ENCODE measurements at places on chromosomes 5 and 9.

GRCh38 chr9:31377358-31377757 lies 1007.1 kb upstream of the ACO1 start:
- DNase-seq: no peak

DNA sequence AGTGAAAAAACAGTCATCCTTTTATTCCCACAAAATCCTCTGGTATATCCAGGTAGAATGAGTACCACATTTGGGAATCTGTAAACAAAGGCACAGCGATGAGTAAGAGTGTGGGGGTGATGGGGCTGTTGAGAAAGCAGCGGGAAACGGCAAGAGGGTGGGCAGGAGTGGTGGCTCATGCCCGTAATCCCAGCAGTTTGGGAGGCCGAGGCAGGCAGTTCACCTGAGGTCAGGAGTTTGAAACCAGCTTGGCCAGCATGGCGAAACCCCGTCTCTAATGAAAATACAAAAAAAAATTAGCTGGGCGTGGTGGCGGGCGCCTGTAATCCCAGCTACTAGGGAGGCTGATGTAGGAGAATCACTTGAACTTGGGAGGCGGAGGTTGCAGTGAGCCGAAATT lies 43.1 kb downstream of the KLF4 start:
- no peak for DNase-seq

DNA sequence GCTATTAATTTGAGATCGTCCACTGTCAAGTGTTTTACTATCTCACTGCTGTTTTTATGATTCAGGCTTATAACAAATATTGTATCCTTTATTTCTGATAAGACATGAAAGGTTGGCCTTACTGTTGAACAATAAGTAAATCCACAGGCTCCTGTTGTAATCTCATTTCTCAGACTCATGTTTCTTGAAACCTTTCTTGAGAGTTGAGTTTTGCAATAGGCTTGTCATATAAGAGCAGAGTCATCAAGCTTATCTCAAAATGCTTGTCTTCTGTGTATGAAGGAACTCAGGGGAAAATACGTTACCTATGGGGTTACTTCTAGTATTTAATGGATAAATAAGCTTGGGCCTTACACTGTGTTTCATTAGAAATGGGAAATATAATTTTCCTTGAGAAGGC lies 9.2 kb upstream of the TLX3 start:
- DNase-seq: no peak

DNA sequence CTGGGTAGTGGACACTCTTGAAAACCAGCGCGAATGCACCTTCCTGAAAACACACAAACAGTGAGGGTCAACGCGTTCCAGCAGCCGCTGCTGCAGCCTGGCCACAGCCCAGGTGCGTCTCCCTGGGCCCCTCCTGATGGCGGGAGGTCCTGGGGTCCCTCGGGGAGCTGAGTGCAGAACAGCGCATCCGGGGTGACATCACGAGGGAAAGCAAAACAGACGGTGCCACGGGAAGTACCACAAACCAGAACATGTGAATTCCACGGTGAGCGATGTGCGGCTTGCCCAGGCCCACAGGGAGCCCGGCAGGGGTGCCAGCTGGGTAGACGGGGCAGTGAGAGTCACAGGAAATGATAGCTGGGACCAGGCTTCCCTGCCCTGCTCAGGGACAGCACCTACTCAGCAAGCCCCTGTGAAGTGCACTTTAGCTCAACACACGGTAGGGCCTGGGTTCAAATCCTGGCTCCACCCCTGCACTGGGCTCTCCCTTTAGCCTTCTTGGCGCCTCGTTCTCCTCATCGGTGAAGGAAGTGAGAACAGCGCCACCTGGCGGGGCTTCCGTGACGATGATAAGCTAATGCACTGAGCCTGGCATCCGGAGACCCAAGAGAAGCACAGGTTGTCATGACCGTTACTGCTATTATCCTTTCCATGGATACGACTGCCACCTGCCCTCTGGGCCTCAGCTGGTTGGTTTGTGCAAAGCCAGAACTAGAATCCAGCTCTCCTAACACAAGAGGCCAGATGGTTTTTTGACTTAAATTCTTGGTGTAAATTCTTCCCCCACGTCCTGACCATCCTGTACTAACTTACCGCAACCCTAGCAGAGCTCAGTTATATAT lies 24.6 kb downstream of the GFPT2 start:
- peak; percentile 96 for DNase-seq

DNA sequence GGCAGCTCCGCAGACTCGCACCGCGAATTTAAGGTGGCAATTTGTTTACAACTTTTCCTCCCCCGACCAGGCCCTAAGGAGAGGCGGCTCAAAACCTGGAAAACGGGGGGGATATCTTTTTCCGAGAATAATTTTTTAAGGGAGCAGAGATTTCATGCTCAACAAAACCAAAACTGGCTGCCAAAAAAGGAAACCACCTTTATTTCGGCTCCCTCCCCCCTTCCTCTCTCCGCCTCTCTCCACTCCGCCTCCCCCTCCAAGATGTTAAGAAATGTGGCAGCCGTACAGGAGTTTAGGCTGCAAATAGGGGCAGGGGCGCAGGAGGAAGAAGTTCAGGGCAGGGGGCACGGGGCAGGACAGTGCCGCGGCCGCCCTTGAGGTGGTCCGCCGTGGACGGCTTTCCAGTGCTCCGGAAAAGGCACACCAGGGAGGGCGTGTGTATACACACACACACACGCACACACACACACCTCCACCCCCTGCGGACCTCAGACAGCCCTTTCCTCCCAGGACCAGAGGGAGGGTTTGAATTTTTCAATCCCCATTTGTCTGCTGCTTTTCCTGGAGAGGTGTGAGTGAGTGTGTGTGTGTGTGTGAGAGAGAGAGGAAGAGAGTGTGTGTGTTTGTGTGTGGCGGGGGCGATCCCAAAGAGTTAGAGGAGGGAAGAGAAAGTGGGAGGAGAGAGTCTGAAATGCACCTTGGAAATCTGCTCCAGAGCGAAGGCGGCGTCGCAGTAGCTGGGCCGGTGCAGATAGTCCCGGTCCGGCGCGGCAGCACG lies 9.1 kb downstream of the PTCH1 start:
- DNase-seq: no peak

GRCh38 chr5:138371454-138371853 lies 19.0 kb downstream of the KDM3B start:
- DNase-seq: no peak

GRCh38 chr5:172420235-172420939 lies 33.9 kb downstream of the SH3PXD2B start:
- peak; percentile 80 for DNase-seq

- DNase-seq: no peak
Measured at GRCh38 chr9:124220946-124221451, 36.8 kb upstream of the NEK6 start.

GRCh38 chr5:883475-884181 lies 9.0 kb downstream of the BRD9 start:
- no peak for DNase-seq

- no peak for DNase-seq
Measured at GRCh38 chr5:10839118-10839517, 78.1 kb upstream of the DAP start.

- no peak for DNase-seq
Measured at GRCh38 chr9:115213818-115214334, 95.9 kb upstream of the TNC start.

GRCh38 chr9:3756071-3756470 lies 230.3 kb upstream of the RFX3 start:
- no peak for DNase-seq

All from suppressor macrophage (primary cell).